ENCODE measurements at places on chromosomes 3 and 15. TPM values are rescaled to one million over a fixed set of nuclear protein-coding genes. Genes with fewer than 3 reads are reported as not detected.

DHX36 gene
- total RNA-seq: 59.5 TPM

HCLS1 gene
- 2.5 TPM for total RNA-seq

AGBL1 gene
- total RNA-seq: not detected

MESP2 gene
- 0.75 TPM for total RNA-seq

GPX1 gene
- total RNA-seq: 234 TPM

CPLX3 gene
- not detected for total RNA-seq

CD276 gene
- 164 TPM for total RNA-seq

GOLGA6L25 gene
- total RNA-seq: not detected

FOXB1 gene
- total RNA-seq: not detected

LRRC58 gene
- 31.9 TPM for total RNA-seq

RARRES1 gene
- 26.2 TPM for total RNA-seq

MAN2A2 gene
- total RNA-seq: 13.6 TPM

CCK gene
- total RNA-seq: 0.62 TPM

TM4SF4 gene
- total RNA-seq: not detected

GOLGA8M gene
- 2.5 TPM for total RNA-seq

CDHR4 gene
- total RNA-seq: 0.12 TPM

GOLGA6L9 gene
- 1.8 TPM for total RNA-seq

SLC28A1 gene
- total RNA-seq: 0.12 TPM

HYAL1 gene
- total RNA-seq: 0.66 TPM

RTP2 gene
- not detected for total RNA-seq

Data from uterine smooth muscle cell (primary cell).